ENCODE measurements at places on chromosomes 12 and 14.
A peak's percentile ranks its signal among the peaks of the same experiment; 100 is the strongest.

GRCh38 chr12:85466890-85467289 is 186.9 kb downstream of the ALX1 start:
- no peak for DNase-seq

DNA sequence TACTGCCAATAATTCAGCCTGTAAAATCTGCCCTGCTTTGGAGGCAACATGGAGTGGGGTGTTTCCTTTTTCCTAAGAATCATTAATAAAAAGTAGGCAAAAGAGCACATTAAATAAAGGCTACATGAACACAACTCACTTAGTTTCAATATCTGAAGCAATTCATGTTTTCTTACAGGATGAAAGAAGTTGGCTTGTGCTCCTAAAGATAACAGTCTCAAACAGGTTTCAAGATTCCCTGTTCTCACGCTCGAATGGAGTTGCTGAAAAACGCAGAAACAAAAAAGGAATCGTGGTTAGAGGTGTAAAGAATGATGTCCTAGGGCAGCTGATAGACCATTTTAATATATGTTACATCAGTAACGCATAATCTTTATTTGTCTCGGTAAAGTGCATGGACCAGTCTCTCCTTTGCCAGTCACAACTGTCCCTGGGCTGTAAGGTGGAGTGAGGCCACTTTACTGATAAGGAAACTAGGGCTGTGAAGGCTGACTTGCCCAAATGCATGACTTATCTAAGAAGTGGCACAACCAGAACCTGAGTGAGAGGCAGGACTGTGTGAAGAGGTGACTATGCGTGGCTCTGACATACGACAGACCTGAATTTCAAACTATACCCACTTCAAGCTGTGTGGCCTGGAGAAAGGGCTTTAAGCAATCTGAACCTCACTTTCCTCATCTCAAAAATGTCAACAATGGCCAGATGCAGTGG is 12.6 kb downstream of the GIT2 start:
- DNase-seq: no peak

DNA sequence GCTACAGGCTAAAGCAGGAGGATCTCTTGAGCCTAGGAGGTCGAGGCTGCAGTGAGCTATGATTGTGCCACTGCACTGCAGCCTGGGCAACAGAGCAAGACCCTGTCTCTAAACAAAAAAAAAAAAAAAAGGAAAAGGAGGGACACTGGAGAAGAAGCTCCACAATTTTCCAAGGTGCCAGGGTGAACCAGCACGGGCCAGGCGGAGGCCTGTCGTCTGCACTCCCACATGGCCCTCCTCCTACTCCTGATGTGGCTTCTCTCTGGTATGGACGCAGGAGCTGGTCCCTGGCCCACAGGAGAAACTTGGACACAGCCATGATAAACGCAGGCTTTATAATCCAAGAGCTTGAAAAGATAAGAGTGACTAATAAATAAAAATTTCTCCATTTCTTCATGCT is 341.2 kb downstream of the CACNA1C start:
- no peak for DNase-seq

GRCh38 chr14:61528591-61529021 is 166.7 kb upstream of the HIF1A start:
- peak; percentile 24 for DNase-seq

DNA sequence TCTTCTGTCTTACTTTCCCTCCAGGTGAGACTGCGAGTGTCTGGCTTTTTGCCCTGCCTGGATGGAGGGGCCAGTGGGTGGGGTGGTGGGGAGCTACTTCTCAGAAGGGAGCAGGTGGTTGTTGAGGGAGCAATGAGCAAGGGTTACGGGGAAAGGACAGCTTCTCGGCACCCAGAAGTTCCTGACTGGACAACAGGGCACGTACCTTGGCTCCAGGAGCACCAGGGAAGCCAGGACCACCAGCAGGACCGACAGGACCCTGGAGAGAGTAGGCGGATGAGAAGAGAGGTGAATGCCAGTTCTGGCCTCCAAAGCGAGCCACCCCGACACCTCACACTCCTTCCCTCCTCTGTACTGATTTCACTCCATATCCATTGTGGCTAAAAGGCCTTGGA is 15.3 kb downstream of the COL2A1 start:
- DNase-seq: no peak

DNA sequence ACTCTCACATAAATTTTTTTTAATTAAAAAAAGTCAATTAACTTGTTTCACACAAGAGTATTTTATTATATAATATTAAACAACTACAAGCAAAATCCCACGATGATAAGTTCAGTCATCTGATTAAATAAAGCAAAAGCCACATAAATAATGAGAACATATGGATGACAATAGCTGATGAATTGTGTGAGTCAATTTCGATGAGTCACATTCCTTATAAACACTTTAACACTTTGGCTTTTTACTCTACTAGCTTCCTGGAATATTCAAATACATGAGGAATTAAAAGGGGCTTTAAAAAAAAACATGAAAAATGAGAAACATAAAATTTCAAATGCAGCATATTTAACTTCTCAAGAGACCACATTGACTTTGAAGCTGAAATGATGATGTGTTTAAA is 95.3 kb downstream of the BCAT1 start:
- no peak for DNase-seq

DNA sequence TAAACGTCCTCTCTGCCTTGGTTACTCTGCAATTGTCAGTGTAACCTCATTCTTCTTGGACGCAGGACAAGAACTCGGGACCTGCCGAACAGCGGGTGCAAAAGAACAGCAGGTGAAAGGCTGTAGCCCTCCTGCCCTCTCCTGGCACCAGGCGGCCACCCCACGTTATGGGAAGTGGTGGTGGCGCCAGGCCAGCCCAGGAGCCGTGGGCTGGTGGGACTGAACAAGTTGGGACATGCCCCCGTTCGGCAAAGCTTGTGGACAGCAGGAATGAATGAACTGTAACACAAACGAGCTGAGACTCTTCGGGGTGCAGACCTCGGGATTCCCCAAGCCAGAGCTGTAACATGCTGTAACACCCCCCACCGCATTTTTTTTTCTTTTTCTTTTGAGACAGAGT is 6.6 kb upstream of the M6PR start:
- DNase-seq: no peak

DNA sequence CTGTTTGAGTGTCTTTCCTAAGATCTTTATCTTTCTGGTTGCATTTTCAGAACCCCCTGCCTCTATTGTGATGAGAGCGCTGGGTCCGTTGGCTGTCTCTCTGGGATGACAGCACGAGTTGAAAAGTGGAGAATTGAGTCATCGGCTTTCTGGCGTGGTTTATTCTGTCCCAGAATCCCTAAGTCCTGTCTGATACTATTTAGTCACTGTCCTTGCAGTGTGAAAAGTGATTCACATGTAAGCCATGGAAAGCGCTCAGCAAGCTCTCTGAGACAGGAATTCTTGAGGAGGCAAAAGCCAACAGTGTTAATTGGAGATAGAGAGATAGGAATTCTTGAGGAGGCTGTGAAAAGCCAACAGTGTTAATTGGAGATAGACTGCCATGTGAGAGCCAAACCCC is 121.7 kb downstream of the CHST11 start:
- no peak for DNase-seq

GRCh38 chr14:101965181-101965544 is 790 bp downstream of the DYNC1H1 start:
- peak; percentile 68 for DNase-seq

DNA sequence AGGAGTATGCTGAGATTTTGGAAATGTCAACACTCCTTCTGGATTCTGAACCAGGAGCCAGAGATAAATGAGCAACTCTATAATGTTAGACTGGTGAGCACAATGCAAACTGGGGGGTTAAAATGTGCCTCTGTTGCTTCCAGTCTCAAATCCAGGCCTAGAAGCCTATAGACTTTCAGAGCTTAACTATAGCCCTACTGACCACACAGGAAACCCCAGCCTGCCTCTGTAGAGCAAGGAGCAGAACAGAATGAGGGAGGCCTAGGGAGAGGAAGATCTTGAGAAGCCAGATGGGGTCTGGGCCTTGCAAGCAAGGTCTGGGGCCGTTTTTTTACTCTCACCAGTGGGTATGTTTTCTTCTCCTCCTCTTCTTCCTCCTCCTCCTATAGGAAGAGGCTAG is 225.4 kb upstream of the KITLG start:
- DNase-seq: no peak

DNA sequence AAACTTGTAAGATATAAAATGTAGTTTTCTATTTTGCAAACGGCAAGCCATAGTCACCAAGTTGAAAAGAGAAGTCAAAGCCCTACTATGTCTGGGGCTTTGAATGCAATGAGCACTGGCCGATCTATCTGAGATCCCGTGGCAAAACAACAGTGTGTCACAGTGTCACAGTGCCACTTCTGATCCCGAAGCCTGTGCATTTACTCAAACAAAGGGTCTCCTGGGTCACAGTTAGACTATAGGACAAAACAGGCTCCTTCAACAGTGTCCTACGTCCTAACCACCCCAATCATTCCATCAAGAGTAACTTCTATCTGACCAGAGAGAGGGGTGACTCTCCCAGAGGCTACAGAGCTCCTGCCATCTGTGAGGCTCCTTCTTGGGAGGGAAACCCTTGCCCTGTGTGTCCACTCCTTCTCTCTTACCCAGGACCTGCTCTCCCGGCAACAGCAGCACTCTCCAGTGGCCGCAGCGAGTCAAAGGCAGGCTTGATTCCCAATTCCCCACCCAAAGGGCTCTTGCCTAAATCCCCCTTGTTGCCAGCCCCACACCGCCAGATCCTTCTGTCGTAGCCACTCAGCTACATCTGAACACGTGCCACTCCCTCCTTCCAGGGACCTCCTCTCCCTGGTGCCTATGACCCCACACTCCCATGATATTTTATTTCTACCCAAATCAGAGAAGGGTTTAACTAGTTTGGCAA is 14.0 kb upstream of the SELPLG start:
- DNase-seq: no peak

GRCh38 chr12:56152756-56153677 is 630 bp downstream of the MYL6B start:
- no peak for DNase-seq

GRCh38 chr12:27551172-27551840 is 27.3 kb downstream of the PPFIBP1 start:
- no peak for DNase-seq

DNA sequence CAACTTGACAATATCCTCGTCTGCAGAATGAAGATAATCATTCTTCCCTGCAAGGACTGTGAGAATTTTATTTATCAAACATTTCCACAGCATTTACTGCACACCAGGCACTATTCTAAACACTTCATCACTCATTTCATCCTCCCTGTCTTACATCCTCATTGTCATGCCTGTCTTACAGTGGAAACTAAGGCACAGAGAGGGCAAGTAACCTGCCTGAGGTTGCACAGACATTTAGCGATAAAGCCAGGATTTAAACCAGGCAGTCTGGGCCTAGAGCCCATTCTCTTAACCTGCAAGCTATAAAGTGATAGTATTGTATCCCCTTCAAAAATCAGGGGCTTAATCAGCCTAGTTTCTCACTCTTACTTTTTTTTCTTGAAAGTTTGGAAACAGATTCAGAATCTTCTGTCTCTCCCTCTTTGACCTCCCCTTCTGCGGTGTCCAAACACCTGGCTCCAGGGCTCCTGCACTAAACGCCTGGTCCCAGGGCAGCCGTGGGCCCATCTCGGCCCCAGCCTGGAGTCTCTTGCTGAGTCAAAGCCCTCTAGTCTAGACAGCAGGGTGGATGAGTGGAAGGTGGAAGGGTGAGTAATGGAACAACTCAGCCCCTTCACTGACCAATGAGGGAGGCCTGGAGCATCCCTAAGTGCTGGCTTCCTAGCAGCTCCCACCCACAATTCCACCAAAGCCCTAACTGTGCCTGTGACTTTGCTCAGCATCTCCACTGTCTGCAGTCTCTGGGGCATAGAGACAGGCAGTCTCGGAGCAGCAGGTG is 12.5 kb downstream of the ISM2 start:
- DNase-seq: no peak

- no peak for DNase-seq
Observed at GRCh38 chr12:107817250-107817649, 42.7 kb downstream of the ASCL4 start.

DNA sequence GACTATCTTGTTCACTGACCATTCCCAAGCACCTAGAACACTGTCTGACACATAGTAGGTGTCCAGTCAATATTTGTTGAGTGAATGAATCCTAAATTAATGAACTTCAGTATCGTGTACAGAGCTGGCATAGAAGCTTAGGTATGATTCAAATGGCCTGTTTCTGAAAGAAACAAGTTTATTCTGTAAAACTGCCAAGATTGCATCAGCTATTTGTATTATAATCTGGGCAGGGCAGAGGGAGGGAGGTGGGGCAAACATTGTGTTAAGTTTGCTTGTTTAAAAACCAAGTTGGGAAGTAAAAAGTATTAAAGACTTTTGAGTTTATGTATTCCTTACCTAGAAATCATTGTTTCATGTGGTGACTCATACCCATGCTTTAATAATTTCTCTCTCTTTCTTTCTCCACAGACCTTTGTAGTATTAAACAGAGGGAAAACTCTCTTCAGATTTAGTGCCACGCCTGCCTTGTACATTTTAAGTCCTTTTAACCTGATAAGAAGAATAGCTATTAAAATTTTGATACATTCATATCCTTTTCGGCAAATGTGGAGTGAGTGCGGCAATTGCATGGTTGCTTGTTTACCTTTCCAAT is 92.8 kb downstream of the SCN8A start:
- no peak for DNase-seq

DNA sequence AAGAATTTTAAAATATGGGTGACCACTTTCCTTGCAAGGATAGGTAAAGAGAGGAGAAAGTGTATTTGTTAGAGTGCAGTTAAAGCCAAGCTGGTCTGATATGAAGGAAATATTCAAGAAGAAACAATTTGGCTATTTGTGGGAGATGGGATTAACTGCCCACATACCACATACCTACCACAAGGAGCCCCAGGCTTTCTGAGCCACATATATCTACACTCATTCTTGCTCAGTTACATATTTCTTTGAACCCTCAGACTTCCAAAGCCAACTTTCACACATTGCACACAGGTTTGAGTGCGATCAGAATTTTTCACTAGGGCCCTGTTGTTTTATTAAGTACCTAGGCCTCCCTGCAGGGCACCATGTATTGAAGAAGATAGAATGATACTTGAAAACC is 330.2 kb downstream of the ZFP36L1 start:
- no peak for DNase-seq

DNA sequence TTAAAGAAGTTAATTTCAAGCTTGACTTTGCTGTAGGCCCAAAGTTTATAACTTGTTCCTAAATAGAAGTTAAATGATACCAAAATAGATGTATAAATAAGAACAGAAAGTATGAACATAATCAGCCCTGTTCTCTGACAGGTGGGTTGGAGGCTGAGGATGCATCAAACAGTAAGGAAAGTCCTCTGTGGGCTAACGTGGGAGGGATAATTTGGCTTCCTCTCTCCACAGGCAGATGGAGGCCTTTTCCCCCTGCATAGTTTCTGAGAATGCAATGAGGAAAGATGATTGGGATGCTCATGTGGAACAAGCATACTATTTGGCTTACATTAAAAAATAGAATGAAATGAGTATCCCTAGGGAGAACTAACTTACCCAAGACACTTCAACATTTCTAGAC is 56.5 kb downstream of the GARIN6 start:
- DNase-seq: no peak

DNA sequence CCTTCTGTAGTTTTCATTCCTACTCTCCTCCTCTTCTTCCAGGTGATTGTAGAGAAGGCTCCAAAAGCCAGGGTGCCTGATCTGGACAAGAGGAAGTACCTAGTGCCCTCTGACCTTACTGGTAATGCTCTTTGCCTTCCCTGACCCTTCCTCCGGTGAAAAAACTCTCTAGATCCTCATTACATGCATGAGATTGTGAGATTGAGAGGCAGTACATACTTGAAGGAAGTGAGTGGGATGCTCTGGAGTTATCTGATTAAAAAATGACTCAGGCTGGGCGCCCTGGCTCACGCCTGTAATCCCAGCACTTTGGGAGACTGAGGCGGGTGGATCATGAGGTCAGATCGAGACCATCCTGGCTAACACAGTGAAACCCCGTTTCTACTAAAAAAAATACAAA is 5.3 kb downstream of the GABARAPL1 start:
- DNase-seq: no peak

- DNase-seq: no peak
Observed at GRCh38 chr14:78403278-78403815, 233.2 kb downstream of the NRXN3 start.
